ENCODE measurements at places on chromosomes 13 and 19.

DNA sequence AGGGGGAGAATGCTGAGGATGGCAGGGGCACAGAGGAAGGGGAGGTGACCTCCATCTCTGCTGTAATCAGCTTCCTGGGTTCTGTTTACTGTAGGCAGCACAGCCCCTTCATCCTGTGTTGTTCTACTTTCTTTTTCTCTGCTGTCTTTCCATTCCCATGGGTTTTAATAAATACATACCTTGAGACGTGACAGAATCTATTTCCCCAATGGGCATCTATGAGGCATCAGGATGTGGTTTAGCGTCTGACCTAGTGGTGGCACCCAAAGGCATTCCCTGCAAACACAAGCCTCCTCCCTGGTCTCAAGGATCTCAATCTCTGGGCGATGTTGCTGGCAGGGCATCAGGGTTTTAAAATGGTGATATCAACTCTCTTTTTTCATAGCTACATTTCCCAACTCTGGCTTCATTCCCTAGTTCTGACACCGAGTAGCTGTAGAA is 60.8 kb downstream of the ALOX5AP start:
- H3K36me3 ChIP-seq = no peaks in the 10 kb centered on the region
- H3K27me3 ChIP-seq = no peaks in the 10 kb centered on the region
- H3K27ac ChIP-seq = no peak overlapping the region
- H3K4me3 ChIP-seq = no peak overlapping the region
- no peaks in the 10 kb centered on the region for H3K4me1 ChIP-seq

GRCh38 chr13:109412283-109412901 is 374.0 kb downstream of the IRS2 start:
- peak; percentile 50 for DNase-seq
- no peaks in the 10 kb centered on the region for H3K27me3 ChIP-seq
- no peaks in the 10 kb centered on the region for H3K4me1 ChIP-seq
- H3K36me3 ChIP-seq = no peaks in the 10 kb centered on the region

- H3K4me1 ChIP-seq = peaks cover 14% of the 10 kb centered on the region
- no peak for DNase-seq
- H3K4me3 ChIP-seq = no peak overlapping the region
- no peaks in the 10 kb centered on the region for H3K27me3 ChIP-seq
Measured at GRCh38 chr19:19482809-19483596, 32.3 kb downstream of the TSSK6 start.

DNA sequence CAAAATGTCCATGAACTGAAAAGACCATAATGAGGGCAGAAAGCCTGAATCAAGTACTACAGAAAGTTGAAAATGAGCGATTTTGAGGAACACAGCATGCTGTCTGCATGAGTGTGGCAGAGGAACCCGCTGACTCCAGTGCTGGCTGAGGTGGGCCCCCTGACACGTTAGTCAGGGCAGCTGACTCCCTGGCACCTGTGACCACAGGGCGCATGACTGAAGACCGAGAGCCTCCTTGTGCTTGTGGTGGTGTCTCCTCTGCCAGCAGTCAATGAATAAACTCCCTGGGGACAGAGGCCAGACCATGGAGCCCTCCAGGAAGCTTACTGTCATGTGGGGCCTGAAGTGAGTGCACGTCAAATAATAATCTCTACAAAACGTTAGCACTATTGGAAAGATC is 38.4 kb upstream of the VSTM2B start:
- H3K4me1 ChIP-seq = peaks cover 6% of the 10 kb centered on the region
- H3K27me3 ChIP-seq = no peaks in the 10 kb centered on the region

- H3K4me1 ChIP-seq = no peaks in the 10 kb centered on the region
- H3K27me3 ChIP-seq = no peaks in the 10 kb centered on the region
- no peak overlapping the region for H3K4me3 ChIP-seq
- no peaks in the 10 kb centered on the region for H3K36me3 ChIP-seq
- DNase-seq = no peak
- no peak overlapping the region for H3K27ac ChIP-seq
Measured at GRCh38 chr19:29586401-29586800, 19.7 kb upstream of the POP4 start.

DNA sequence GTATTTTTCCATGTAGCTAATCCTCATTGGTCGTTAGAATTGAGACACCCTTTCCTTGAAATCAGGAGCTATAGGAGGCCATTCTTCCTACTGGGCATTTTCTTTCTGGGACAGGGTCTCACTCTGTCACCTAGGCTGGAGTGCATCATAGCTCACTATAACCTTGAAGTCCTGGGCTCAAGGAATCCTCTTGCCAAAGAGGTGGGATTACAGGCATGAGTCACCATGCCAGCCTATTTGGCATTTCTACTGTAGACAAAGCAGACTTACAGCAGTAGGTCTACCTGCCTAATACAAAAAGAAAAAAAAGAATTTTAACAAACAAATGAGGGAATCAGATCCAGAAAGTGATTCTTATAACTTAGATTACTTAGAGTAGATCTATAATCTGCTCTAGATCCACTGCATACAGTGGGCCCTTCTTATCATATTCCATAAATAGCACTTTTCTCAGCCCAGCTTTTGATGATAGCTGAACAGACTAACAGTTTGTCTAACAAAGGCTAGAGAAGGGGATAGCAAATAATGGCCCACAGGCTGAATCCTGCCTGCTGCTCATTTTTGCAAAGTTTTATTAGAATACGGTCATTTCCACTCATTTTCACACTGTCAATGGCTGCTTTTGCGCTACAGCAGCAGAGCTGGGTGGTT is 36.7 kb upstream of the USPL1 start:
- no peaks in the 10 kb centered on the region for H3K36me3 ChIP-seq
- no peak overlapping the region for H3K27ac ChIP-seq
- no peak for DNase-seq
- H3K4me1 ChIP-seq = no peaks in the 10 kb centered on the region

- no peaks in the 10 kb centered on the region for H3K36me3 ChIP-seq
- DNase-seq = no peak
- H3K27me3 ChIP-seq = no peaks in the 10 kb centered on the region
- no peaks in the 10 kb centered on the region for H3K4me1 ChIP-seq
Measured at GRCh38 chr19:32540621-32541020, 40.4 kb upstream of the PDCD5 start.

- no peak overlapping the region for H3K4me3 ChIP-seq
- no peaks in the 10 kb centered on the region for H3K36me3 ChIP-seq
- no peak for DNase-seq
- H3K4me1 ChIP-seq = peaks cover 6% of the 10 kb centered on the region
- H3K27ac ChIP-seq = no peak overlapping the region
Measured at GRCh38 chr13:105464249-105464648, 1071.2 kb downstream of the EFNB2 start.

DNA sequence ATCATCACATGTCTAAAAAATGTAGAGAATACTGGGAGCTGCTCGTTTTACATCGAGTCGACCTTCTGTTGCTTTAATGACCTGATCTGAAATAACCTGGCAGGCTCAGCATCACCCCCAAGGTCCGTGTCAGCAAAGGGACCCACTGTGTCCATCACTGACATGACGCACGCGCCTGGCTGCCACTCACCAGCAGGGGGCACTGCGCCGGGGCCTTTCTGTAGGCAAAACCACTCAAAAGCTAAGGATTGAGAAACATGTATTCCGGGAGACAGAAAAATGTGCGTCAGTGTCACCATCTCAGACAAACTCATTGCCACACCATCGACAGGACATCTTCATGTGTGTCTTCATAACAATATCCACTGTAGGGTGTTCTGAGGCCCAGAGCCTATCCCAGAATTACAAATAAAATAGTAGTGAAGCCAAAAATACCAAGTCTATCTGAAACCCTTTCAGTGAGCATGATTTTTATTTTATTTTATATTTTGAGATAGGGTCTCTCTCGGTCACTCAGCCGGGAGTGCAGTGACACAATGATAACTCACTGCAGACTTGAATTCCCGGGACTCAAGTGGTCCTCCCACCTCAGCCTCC is 130.3 kb upstream of the LSM14A start:
- 0 out of 2 replicates have a peak overlapping the region, but pooled peaks have one; percentile 32 for H3K27ac ChIP-seq
- no peak overlapping the region for H3K4me3 ChIP-seq
- no peaks in the 10 kb centered on the region for H3K27me3 ChIP-seq
- H3K4me1 ChIP-seq = no peaks in the 10 kb centered on the region
- H3K36me3 ChIP-seq = no peaks in the 10 kb centered on the region

DNA sequence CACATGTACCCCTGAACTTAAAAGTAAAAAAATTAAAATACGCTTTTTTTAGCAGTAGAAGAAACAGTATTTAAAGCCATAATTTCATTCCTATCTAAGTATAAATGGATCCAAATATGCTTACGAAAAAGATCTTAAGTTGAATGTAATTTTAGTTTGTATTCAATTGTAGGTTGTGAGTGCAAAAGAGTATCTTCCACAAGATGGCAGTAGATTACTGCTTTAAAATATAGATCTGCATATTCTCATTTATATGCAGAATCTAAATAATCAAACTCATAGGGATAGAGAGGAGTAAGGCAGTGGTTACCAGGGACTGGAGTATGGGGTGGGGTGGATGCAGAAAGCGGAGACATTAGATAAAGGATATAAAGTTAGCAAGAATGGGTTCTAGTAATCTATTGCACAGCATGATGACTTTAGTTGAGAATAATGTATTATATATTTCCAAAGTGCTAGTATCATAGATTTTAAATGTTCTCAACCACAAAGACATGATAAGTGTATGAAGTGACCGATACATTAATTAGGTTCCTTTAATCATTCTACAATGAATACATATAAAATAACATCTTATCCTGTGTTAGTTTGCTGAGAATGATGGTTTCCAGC is 14.2 kb downstream of the OR7A17 start:
- peak; percentile 44 for DNase-seq
- H3K36me3 ChIP-seq = no peaks in the 10 kb centered on the region
- H3K27ac ChIP-seq = no peak overlapping the region
- no peak overlapping the region for H3K4me3 ChIP-seq
- H3K27me3 ChIP-seq = no peaks in the 10 kb centered on the region

- DNase-seq = no peak
- H3K4me3 ChIP-seq = no peak overlapping the region
- peaks cover 2% of the 10 kb centered on the region for H3K36me3 ChIP-seq
- H3K4me1 ChIP-seq = 0 out of 2 replicates have a peak, but pooled peaks cover 4% of the 10 kb centered on the region
Measured at GRCh38 chr19:23254141-23254910, 4.1 kb upstream of the ZNF724 start.

DNA sequence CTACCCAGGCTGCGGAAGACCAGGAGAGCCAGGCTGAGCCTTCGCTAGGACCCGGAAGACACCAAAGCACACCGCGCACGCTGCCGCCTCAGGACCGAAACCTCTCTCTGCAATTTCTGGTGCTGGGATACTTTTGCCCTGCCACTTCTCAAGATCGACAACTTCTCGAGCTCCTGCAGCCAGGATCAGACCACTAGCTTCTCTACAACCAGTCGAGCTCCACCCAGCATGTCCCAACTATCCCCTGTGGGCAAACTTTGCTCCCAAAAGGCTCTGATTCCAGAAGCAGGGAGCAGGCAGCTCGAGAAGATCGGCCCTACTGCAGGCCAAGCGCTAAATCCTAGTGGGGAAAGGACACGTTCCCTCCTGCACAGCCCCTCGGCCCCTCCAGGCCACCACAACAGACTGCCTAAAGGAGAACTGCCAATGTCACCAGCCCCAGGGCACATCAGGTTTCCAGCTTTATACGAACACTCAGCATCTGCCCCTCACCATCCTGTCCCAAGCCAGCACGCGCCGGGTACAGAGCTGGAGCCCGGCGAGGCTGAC is 979 bp downstream of the AKAP8 start:
- H3K27ac ChIP-seq = peak overlapping the region; percentile 95
- no peaks in the 10 kb centered on the region for H3K36me3 ChIP-seq
- peak overlapping the region; percentile 99 for H3K4me3 ChIP-seq
- peaks cover 16% of the 10 kb centered on the region for H3K4me1 ChIP-seq

DNA sequence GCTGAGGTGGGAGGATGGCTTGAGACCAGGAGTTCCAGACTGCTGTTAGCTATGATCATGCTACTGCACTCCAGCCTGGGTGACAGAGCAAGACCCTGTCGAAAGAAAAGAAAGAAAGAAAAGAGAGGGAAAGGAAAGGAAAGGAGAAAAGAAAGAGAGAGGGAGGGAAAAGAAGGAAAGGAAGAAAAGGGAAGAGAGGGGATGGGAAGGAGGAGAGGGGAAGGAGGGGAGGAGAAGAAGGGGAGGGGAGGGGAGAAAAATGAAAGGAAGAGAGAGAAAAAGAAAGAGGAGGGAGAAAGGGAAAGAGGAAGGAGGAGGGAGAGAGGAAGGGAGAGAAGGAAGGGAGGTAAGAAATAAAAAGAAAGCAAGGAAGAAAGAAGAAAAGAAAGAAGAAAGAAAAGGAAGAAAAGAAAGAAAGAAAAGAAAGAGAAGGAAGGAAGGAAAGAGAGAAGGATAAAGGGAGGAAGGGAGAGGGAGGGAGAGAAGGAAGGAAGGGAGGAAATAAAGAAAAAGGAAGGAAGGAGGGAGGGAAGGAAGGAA is 44.1 kb downstream of the INSR start:
- no peak for DNase-seq
- H3K4me3 ChIP-seq = no peak overlapping the region
- no peaks in the 10 kb centered on the region for H3K36me3 ChIP-seq
- H3K27ac ChIP-seq = no peak overlapping the region
- H3K27me3 ChIP-seq = no peaks in the 10 kb centered on the region
- no peaks in the 10 kb centered on the region for H3K4me1 ChIP-seq

GRCh38 chr19:30942636-30943035 is 406.6 kb downstream of the TSHZ3 start:
- H3K27ac ChIP-seq = no peak overlapping the region
- no peak overlapping the region for H3K4me3 ChIP-seq
- H3K27me3 ChIP-seq = no peaks in the 10 kb centered on the region
- no peak for DNase-seq
- no peaks in the 10 kb centered on the region for H3K4me1 ChIP-seq

DNA sequence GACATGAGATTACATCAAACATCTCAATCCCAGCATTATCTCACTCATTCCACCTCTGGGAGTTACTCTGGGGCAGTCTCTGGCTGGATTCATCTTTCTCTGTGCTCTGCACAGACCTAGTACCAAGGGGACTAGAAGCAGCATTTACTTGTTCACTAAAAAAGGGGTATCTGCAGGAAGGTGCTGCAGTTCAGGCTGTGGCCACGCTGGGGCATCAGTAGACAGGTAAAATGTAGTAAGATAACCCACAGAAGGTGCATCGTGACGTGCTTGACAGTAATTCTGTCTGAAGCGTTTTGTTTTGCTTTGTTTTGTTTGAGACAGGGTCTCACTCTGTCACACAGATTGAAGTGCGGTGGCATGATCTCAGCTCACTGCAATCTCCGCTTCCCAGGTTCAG is 29.3 kb downstream of the ZNF564 start:
- H3K27ac ChIP-seq = no peak overlapping the region
- peak; percentile 74 for DNase-seq
- H3K36me3 ChIP-seq = peaks cover 35% of the 10 kb centered on the region
- no peaks in the 10 kb centered on the region for H3K4me1 ChIP-seq
- H3K27me3 ChIP-seq = no peaks in the 10 kb centered on the region
- H3K4me3 ChIP-seq = no peak overlapping the region

- no peaks in the 10 kb centered on the region for H3K27me3 ChIP-seq
- H3K4me3 ChIP-seq = no peak overlapping the region
- no peaks in the 10 kb centered on the region for H3K4me1 ChIP-seq
- no peaks in the 10 kb centered on the region for H3K36me3 ChIP-seq
- DNase-seq = no peak
Measured at GRCh38 chr13:49436890-49437289, 7.0 kb downstream of the CAB39L start.

GRCh38 chr13:110416131-110417025 is 109.3 kb downstream of the COL4A2 start:
- H3K27ac ChIP-seq = no peak overlapping the region
- H3K4me3 ChIP-seq = no peak overlapping the region
- H3K4me1 ChIP-seq = no peaks in the 10 kb centered on the region
- no peaks in the 10 kb centered on the region for H3K36me3 ChIP-seq

- DNase-seq = no peak
- no peaks in the 10 kb centered on the region for H3K36me3 ChIP-seq
- H3K27ac ChIP-seq = no peak overlapping the region
- no peaks in the 10 kb centered on the region for H3K27me3 ChIP-seq
- H3K4me1 ChIP-seq = no peaks in the 10 kb centered on the region
Measured at GRCh38 chr13:42413484-42413815, 141.5 kb downstream of the AKAP11 start.

GRCh38 chr13:50527612-50528509 is 315.6 kb downstream of the DLEU7 start:
- no peaks in the 10 kb centered on the region for H3K36me3 ChIP-seq
- no peaks in the 10 kb centered on the region for H3K27me3 ChIP-seq
- H3K27ac ChIP-seq = no peak overlapping the region
- DNase-seq = no peak
- no peak overlapping the region for H3K4me3 ChIP-seq

Measured in GM23338 (cell line).